ENCODE measurements at places on chromosomes 2 and 18.

GRCh38 chr2:82795446-82795845, 1663.6 kb downstream of the SUCLG1 start:
- DNase-seq: no peak

GRCh38 chr18:46167971-46168370, 63.8 kb downstream of the HAUS1 start:
- DNase-seq: peak; percentile 47

- peak; percentile 67 for DNase-seq
Measured at GRCh38 chr2:219689676-219690628, 62.5 kb downstream of the SLC4A3 start.

DNA sequence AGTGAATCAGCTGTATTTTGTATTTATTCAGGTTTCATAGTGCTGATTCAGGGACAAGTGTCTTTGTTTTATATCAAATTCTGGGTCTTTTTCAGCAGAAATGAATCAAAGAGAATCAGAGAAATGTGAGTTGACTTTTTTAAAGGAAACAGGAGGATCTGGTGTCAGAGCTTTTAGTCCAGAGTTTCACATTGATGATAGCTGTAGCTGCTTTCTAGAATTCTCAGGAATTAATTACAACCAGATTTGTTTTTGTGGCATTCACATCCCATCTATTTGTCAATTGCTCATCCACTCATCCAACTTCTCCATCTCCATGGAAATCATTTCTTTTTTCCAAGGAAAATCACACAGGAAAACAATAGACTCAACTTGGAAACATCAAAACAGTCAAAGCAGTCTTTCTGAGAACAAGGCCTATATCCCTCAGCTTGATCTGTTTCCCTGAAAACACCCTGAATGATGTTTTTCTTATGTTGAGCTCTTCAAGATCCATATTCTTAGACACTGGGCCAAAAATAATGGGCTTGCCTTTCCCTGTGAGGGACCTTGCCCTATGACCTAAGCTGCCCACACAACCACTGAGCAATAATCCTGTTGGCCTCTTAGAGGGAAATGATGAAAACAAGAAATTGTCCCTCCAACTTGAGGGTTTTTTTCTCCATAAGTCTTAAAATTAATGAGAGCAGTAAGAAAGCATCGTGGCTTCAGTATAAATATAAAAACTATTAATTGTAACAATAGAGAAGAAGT, 249.5 kb upstream of the FN1 start:
- DNase-seq: no peak

DNA sequence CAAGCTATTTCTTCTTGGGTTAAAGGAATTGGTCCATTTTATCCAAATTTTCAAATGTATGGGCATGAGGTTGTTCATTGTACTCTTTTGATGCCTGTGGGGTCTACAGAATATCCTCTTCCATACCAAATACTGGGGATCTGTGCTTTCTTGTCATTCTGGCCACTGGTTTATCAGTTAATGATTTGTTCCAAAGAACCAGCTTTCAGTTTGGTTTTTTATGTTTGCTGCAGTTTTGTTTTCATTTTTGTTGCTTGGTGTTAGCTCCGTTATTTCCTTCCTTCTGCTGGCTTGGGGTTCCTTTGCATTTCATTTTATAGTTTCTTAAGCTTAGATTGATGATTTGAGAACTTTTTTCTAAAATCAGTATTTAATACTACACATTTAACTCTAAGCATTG, 45.5 kb downstream of the SLC66A2 start:
- DNase-seq: no peak

DNA sequence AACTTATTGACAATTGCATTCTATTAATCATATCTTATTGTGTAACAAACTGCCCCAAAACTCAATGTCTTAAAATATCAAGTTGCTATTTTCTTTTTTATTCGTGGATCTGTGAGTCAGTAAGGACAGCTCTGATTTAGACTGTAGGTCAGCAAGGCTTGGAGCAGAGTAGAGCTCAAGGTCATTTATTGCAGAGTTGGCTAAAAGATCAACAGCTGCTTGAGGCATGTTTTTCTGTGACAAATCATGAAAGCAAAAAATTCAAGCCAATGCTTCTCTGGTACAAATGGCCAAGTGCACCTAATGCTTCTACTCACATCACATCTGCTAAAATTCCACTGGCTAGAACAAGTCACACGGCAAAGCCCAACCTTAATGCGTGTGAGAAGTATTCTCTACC, 497.7 kb upstream of the LRATD1 start:
- DNase-seq: peak; percentile 23

- DNase-seq: no peak
Measured at GRCh38 chr2:113157897-113158753, 15.6 kb upstream of the PSD4 start.

DNA sequence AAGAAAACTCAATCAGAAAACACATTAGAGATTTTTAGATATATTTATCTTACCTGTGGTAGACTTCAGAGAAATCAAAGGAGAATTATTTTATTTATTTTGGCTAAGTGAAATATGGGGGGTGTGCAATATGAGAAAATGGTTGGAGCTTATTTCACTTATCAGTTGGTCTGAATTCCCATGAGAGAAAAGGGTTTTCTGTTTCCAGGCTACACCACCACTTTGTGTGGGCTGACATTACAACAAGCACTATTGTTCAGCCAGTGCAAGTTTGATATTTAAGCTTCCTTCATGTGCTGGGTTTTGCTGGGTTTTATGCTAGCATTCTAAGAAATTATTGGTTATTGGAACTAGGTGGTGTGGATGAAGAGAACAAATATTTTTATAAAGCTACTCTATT, 33.5 kb downstream of the RMND5A start:
- no peak for DNase-seq

DNA sequence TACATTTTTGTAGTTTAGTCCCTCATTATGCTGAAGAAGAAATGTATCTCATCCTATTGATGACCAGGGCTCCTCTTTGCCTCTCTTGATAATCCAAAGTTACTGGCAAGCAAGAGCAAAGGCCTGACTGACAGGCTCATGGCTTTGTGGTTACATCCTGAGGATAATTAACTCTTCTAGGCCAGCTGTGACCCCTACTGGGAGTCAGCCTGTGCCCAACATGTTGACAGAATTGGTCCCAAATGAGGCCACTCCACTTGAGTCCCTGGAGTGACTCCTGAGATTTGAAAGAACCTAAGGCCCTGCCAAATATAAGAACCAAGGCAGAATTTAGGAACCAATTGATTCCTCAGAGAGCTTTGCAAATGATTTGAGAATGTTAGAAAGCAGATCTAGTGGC, 973.8 kb upstream of the CELF4 start:
- DNase-seq: no peak

GRCh38 chr2:240895656-240896388, at the start of gene MAB21L4:
TSS of gene MAB21L4 (minus strand) at chr2:240896156. CDS start at chr2:240895997, 159 bp downstream.
- DNase-seq: no peak

GRCh38 chr2:191657977-191658376, 20.0 kb upstream of the NABP1 start:
- DNase-seq: no peak

GRCh38 chr2:27071990-27072830, 756 bp upstream of the OST4 start:
- peak; percentile 91 for DNase-seq

- no peak for DNase-seq
Measured at GRCh38 chr18:48640566-48641270, 101.9 kb downstream of the CTIF start.
